Dermis blood vessel endothelial cell (primary cell): ENCODE measurements at places on chromosomes 6 and 20. TPM values are rescaled to one million over a fixed set of nuclear protein-coding genes. Genes with fewer than 3 reads are reported as not detected.

Gene DYNLT2
- 0.74 and 1.2 TPM in 2 replicates for total RNA-seq

Gene CALHM4
- not detected in 2 replicates for total RNA-seq

Gene HSPA12B
- total RNA-seq, result 15.1 and 16.7 TPM in 2 replicates

Gene ECT2L
- total RNA-seq, result not detected in 2 replicates

DNA sequence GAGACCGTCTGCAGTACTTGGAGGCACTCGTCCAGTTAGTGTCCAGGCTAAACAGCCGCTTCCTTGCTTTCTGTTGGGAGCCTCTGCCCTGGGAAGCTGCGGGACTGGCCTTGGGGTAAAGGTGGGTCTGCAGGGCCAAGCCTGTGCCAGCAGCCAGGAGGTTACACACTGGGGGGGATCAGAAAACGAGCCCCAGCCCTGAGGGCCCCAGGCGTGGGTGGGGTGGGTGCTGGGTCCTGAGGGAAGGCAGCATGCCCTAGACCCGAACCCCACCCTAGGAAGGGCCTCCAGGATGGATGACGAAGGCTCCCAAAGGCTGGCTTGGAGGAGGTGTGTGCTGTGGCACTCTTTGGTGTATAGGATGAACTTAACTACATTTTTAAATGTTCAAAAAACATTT is 335.2 kb downstream of the ZFAND3 start:
- DNase-seq, result peak; percentile 32

- no peak for DNase-seq
Measured at GRCh38 chr20:43681468-43681942, 14.6 kb downstream of the MYBL2 start.

DNA sequence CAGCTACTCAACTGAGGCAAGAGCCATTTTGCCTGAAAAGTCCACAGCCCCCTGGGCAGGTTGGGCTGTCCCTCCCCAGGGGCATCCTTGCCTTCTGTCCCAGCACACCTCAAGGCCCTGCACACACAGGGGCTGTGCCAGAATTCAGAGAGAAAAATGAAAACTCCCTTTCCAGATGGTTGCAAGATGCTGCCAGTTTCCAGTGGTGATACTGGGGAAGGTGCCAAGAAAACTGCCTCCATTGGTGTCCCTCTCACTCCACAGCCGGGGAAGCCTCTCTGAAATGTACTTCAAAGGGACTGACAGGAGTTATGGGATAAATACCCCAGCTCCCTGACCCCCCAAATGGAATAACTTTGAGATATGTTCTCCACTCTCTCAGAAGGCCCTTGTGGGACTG is 154.2 kb upstream of the MAFB start:
- DNase-seq, result no peak

GRCh38 chr20:57484772-57485171 is 40.2 kb downstream of the CTCFL start:
- no peak for DNase-seq

DNA sequence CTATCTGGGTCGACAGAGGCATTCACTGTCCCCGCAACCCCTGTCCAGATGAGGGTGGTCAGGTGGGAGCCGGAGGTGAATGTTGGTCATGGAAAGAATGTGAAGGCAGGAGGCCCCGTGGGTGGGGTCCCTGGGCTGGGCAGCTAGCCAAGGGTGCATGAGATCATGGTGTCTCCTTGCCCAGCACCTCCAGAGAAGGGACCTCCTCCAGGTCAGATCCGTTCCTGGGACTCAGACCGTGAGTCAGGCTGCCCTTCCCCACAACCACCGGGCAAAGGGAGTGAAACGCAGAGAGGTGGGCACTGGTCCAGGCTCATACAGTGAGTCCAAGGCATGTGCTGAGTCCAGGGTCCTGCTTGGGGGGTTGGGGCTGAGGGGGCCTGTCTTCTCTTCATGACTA is 3.5 kb downstream of the FOXS1 start:
- DNase-seq, result peak; percentile 69
